ENCODE measurements at places on chromosomes 7 and 10.

DNA sequence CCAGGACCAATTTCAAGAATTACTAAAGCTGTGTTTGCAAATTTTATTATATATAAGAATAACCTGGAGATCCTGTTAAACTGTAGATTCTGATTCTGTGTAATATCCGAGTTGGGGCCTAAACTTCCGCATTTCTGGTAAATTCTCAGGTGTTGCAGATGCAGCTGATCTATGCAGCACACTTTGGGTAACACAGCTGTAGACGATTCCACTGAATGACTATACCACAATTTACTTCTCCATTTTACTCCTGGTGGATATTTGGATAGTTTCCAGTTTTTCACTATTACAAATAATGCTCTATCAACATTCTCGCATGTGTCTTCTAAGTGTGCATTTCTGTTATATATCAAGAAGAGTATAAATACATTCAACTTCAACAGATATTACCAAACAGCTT is 7.5 kb downstream of the GDI2 start:
- no peak for DNase-seq

- no peak for DNase-seq
These were observed 260.6 kb downstream of the WDR37 start for GRCh38 chr10:1316809-1317143.

- no peak for DNase-seq
These were observed 1.7 kb downstream of the SORBS1 start for GRCh38 chr10:95559471-95559870.

DNA sequence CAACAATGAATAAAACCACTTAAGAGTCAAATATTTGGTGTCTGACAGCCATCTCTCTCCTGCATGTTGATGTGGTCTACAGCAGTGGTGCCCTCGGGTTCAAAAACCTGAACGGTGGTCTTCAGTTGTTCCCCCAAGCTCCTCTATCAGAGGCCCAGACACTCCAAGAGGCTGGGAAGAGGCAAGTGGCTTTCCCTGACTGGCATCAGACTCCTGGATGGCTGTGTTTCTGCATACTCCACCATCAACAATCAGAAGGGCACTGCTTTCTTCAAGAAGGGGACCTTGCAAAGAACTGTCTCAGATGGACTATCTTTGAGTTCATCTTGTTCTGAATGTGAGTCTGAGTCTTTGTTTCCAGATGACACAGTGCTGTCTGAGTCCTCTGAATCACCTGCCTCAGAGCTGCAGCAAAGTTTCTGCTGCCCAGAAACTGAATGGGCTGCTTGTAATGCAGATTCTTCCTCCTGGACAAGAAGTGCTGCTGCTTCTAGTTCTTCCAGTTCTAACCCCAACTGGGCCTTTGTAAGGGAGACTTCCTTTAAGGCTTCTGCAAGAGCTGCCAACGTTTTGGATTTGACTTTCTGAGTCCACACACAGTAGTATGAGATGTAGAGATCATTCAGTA is 5.9 kb upstream of the SGMS1 start:
- DNase-seq, result no peak

- DNase-seq, result peak; percentile 62
These were observed 55.2 kb upstream of the GSDME start for GRCh38 chr7:24812305-24812945.

DNA sequence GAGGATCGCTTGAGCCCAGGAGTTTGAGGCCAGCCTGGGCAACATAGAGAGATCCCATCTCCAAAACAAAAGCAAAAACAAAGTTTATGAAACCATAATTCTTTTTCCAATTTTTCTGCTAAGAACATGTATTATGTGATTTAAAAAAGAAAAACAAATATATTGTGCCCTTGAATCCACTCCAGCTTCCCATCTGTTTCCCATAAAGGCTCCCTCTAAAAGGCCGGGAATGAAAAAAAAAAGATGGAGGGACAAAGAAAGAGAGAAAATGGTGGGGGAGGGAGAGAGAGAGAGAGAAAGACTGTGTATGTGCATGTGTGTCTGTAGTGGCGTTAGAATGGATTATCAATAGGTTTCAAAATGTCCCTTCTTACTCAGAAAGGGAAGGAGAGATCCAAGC is 20.5 kb upstream of the GSDME start:
- no peak for DNase-seq

- no peak for DNase-seq
These were observed at the start of gene PITX3 for GRCh38 chr10:102241444-102242117. TSS of gene PITX3 (minus strand) at chr10:102241512. CDS start at chr10:102232080, 9,432 bp downstream.

DNA sequence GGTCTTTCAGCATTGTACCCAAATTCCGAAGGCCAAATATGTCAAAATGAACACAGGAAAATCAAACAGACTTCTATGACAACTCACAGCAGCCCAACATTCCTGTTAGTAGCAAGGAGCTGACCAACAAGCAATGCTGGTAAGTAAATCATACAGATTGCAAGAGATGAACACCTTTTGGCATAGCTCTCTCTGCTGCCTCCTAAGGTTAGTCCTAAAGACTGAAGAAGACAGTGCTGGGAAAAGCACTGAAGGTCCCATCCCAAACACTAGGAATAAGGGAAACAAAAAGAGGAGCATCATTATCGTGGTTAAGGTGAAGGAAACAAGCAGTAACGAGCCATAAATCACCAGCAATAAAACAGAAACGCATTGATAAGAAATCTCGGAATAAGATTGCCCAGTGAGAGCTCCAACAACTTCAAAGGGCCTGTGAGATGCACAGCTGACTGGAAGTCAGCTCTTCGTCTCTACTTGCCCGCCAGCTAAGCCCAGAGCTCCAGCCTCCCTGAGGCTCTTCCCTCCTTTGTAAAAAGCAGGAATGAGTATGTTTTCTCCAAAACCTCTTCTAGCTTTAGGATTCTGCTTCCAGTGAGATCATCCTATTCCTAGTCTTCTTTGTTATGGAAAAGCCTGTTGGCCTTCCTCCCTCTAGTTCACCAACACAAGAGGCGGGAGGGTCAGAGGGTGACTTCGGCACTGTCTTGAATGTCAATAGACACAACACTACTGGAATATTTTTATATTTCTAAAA is 15.3 kb downstream of the NUDT5 start:
- no peak for DNase-seq

DNA sequence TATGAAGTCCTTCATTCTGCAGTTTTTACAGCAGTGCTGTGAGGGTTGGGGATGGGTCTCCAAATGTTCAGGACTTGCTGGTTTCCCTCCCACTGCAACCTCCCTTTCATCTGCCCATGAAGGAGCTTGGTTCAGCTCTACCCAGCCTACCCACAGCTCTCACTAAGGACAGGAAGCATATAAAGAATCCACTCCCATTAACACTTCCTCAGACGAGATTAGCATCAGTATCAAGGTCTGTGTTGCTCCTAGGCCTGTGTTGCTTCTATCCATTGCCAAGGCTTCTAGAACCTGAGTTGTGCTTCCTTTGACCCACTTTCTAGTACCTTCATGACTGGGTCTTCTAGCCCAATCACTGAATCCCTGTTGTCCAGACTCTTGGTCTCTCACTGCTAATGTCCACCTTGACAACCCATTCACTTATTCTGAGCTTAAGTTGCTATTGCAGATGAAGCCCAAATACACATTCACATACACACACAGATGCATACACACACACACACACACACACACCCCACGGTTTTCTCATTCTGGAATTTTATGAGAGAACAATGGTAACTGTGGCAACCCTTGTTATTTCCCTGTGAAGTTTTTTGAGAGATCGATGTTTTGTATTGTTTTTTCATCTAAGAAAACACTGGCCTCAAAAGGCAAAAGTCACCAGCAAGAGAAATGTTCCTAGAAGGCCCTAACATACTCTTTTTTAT is 248.1 kb downstream of the MTERF1 start:
- DNase-seq, result no peak

- no peak for DNase-seq
These were observed 88.9 kb upstream of the NEBL start for GRCh38 chr10:20986049-20986448.

DNA sequence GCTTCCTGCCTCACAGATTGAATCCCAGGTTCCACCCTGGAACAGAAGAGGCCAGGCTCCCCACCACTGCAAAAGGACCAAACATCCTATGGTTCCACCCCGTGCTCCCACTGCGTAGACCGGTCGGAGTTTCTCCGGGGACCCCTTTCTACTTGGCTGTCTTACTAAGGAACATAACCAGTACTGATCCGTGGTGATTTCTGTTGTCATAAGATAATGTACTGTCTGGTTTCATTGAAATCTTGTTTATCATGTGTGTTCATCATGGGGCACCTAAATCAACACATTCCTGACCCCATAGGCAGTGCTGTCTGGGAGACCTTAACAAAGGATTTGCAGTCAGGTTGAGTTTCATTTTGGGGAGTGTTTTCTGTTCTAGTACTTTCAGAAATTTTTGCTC is 104.5 kb downstream of the CHN2 start:
- no peak for DNase-seq

DNA sequence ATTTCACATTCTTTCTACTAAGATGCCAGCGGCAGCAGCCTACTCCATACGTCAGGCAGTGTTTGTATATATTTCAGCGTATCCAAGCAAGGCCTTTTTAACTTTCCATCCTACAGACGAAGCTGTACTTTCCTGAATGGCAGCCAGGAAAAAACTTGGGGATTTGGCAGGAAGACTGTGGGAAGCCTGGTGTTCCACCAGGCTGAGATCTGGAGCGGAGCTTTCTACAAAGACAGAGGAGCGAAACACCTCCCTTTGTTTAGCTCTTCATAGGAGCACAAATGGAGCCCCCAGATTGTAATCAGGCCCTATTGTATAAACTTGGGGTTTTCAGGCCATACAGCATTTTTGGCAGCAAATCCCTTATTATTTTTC is 143.8 kb downstream of the TES start:
- DNase-seq, result no peak

GRCh38 chr7:101784292-101785127 is 32.9 kb upstream of the CUX1 start:
- no peak for DNase-seq

DNA sequence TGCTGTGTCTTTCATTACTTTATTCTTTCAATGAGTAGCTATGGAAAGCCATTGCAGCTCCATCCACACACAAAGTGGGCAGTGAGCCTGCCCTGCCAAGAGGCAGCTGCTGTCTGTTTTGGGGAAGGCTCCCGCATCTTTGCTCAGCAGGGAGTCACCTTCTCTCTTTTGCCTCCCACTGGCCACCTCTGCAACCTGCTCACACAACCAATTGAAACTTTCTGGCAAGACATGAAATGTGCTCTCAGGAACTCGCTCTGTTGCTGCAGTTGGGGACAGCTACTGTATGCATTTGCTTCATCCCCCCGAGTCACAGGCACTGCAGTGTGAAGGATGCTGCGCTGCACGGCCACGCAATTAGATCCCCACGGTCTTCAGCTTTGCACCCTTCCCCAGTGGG is 244.8 kb upstream of the NFE2L3 start:
- DNase-seq, result no peak

- DNase-seq, result no peak
These were observed 200.3 kb upstream of the ZWINT start for GRCh38 chr10:56561336-56561735.

GRCh38 chr7:134510646-134511045 is 16.7 kb upstream of the AKR1B10 start:
- no peak for DNase-seq
